ENCODE measurements at places on chromosomes 11 and 22.

- H3K27me3 ChIP-seq = no peaks in the 10 kb centered on the region
- H3K4me1 ChIP-seq = no peaks in the 10 kb centered on the region
- no peak overlapping the region for H3K27ac ChIP-seq
- no peak overlapping the region for H3K4me3 ChIP-seq
Observed at GRCh38 chr11:105538588-105538987, 71.3 kb upstream of the GRIA4 start.

GRCh38 chr11:36160091-36160490 lies 129.1 kb downstream of the COMMD9 start:
- H3K27me3 ChIP-seq = no peaks in the 10 kb centered on the region
- H3K27ac ChIP-seq = no peak overlapping the region
- H3K4me3 ChIP-seq = no peak overlapping the region
- no peak for DNase-seq
- H3K4me1 ChIP-seq = no peaks in the 10 kb centered on the region
- no peaks in the 10 kb centered on the region for H3K36me3 ChIP-seq

- peaks cover 11% of the 10 kb centered on the region for H3K36me3 ChIP-seq
- no peak overlapping the region for H3K27ac ChIP-seq
- no peak for DNase-seq
- H3K4me1 ChIP-seq = no peaks in the 10 kb centered on the region
- H3K4me3 ChIP-seq = no peak overlapping the region
Observed at GRCh38 chr11:72807792-72808191, 6.4 kb upstream of the ATG16L2 start.

- H3K4me3 ChIP-seq = no peak overlapping the region
- H3K27me3 ChIP-seq = no peaks in the 10 kb centered on the region
- H3K27ac ChIP-seq = peak overlapping the region; percentile 90
- peaks cover 23% of the 10 kb centered on the region for H3K4me1 ChIP-seq
Observed at GRCh38 chr11:118238421-118238820, 13.6 kb upstream of the JAML start.

DNA sequence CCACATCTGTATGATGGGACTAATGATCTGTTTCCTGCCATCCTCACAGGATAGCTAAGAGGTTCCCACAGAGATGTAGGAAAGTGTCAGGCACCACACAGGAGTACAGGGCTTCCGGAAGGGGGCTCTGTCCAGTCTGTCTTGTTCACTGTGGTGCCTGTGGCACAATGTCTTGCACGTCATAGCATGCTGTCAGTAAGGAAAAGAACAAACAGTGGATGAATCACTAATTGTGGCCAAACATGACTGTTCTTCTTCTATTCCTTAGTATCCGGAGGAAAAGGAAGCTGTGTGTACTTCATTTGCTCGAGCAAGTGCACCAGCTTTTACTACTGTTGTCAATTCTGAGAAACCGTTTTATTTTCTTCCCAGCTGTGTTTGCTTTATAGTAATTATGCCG lies 73.4 kb upstream of the YWHAH start:
- no peaks in the 10 kb centered on the region for H3K27me3 ChIP-seq
- H3K4me3 ChIP-seq = no peak overlapping the region
- H3K4me1 ChIP-seq = no peaks in the 10 kb centered on the region
- DNase-seq = no peak
- peaks cover 8% of the 10 kb centered on the region for H3K36me3 ChIP-seq
- no peak overlapping the region for H3K27ac ChIP-seq

DNA sequence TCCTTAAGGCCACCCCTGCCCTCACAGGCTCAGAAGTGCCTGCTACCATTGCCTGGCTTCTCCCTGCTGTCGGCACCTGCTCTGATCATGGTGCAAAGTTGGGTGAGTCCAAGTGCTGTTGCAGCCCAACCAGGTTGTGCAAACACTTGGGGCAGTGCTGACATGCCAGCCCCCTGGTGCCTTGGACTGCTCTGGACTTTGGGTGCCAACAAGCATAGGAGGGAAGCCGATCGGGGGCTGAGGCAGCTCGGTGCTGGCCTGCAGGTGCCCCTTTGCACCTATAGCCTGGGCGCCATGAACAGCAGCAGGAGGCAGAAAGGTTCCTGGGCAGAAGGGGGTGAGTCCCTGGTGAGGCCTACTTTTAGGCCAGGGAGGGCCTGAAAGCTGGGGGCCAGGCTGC lies 113.0 kb downstream of the ARHGAP20 start:
- H3K36me3 ChIP-seq = no peaks in the 10 kb centered on the region
- DNase-seq = no peak
- H3K27me3 ChIP-seq = no peaks in the 10 kb centered on the region

DNA sequence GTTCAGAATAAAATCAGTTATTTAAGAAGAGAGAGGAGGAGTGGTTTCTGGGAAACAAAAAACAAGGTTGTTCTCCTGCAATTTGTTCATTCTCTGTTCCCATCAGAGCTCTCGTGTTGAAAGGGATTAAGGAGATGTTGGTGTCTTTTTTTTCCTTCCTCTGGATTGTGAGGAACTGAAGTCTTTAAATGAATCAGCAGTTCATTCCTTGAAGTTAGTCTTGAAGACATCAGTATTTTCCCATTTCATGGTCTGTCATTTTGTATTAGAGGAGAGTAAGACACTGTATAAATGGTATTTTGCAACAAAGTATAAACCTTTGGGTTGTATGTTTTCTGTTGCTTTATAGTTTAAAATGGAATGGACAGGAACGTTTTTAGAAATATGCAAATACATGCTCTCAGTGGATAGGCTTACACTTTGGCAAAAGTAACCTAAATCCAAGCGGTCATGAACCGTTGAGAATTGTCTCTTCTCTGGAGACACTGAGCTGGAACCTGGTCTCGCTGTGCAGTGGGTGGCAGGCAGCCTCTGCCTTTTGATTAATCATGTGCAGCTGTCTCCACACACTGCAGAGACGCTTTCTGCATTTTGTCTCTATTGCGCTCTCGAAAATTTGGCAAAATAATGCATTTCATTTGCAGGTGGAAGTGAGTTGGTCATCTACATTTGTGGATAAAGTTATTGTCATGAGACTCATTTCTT lies 33.0 kb downstream of the SAMM50 start:
- no peak for DNase-seq
- no peak overlapping the region for H3K4me3 ChIP-seq
- no peaks in the 10 kb centered on the region for H3K27me3 ChIP-seq
- no peak overlapping the region for H3K27ac ChIP-seq
- H3K36me3 ChIP-seq = peaks cover 82% of the 10 kb centered on the region
- no peaks in the 10 kb centered on the region for H3K4me1 ChIP-seq

DNA sequence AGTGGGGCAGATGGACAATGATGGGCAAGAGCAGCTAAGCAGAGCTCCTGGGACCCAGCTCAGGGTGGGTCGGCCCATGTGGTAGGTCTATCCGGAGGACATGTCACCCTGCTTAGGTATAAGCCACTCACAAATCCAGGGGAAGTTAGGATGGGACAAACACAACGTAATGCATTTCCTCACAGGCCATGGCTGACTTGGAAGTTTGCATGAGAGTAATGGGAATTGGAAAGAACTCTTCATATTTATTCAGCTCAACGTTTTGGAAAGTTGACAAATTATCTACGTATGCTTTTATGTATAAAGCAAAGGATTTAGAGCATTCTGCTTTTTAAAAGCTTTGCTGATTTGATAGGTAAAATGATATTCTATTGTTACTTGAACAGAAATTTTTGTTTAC lies 74.9 kb downstream of the SMCO4 start:
- no peak overlapping the region for H3K4me3 ChIP-seq
- H3K27me3 ChIP-seq = no peaks in the 10 kb centered on the region
- H3K36me3 ChIP-seq = no peaks in the 10 kb centered on the region
- no peak for DNase-seq
- H3K27ac ChIP-seq = no peak overlapping the region

DNA sequence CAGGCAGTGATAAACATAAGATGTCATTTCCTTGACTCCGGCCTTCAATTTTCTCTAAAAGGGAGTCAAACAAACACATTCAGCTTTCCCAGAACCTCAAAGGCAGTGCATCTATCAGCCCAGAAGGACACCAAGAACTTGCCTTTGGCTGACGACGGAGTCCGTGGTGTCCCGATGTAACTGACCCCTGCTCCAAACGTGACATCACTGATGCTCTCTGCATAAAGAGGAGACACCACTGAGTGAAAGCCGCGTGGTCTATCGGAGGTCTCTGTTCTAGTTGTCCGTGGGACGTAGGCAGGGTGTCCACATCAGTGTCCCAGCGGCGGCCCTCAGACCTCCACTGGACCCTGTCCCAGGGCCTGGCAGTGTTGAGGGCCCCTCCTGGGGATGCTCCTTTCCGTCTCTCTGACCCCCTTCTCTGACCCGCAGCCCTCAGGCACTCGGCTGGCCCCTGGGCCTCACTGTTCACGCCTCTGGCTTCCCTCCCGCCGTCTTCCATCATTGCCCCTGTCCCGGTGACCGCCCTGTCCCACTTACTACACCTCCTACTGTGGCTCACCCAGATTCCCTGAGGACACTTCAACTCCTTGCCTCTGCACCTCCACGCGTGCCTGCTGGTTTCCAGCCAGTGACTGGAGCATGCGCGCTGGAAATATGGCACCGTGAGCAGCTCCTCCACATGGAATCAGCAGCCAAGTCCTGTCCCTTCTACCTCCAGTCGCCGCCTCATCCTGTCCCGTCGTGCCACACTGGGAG lies 70.4 kb downstream of the NCAPD3 start:
- no peak overlapping the region for H3K27ac ChIP-seq
- DNase-seq = no peak
- peaks cover 63% of the 10 kb centered on the region for H3K36me3 ChIP-seq

DNA sequence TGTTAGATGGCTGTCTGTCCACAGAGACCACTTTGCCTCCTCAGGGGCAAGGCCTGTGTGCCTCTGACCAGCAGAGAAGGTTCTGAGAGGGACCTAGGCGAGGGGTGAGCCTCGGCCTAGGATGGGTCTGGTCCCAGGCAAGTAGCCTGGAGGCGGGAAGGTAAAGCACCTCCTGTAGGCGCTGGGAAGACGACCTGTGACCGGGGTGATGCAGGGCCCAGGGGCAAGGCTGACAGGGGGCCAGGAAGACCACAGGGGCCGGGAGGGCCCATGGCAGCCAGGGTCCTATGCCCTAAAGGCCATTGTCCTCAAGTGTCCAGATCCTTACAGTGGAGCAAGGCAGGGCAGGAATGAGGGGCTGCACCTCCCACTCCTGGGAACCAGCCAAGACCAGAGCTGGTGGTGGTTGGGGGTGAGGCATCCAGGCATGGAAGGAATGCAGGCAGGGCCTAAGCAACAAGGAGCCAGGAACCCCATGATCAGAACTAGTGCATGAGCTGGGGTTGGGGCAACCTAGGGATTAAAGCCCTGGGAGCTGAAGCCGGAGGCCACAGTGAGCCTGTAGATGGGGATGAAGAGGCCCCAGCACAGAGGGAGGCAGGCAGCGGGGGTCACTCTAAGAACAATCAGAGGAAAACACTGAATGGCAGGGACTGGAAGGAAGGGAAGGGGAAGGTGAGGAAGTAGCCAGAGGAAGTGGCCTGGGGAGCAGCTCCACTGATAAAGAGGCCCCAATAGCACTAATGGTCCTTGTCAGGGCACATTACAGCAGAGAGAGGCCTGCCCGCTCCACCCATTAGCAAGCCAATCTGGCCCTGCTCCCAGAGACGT lies 32.9 kb upstream of the KLHL35 start:
- H3K36me3 ChIP-seq = no peaks in the 10 kb centered on the region
- no peak overlapping the region for H3K27ac ChIP-seq
- H3K4me1 ChIP-seq = no peaks in the 10 kb centered on the region
- H3K27me3 ChIP-seq = no peaks in the 10 kb centered on the region
- no peak for DNase-seq

DNA sequence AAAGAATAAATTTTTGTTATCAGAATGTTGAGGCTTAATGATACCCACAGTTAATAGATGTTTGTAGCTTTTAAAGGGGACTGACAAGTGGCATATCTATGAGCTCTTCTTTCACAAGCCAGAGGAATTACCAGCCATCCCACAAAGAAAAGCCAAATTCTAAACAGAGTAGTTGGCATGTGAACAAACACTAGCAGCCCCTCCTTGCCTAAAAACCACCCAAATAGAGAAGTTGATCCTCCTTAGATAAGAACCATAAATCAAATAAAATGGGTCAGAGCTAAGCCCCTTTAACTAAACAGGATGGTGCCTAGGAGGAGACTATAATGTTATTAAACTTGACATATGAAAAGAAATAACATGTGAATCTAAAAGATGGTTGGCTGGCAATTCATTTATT lies 11.4 kb downstream of the LPXN start:
- H3K36me3 ChIP-seq = no peaks in the 10 kb centered on the region
- no peaks in the 10 kb centered on the region for H3K27me3 ChIP-seq
- H3K4me1 ChIP-seq = peaks cover 39% of the 10 kb centered on the region
- H3K27ac ChIP-seq = no peak overlapping the region
- DNase-seq = no peak

- no peaks in the 10 kb centered on the region for H3K27me3 ChIP-seq
- no peak overlapping the region for H3K4me3 ChIP-seq
- H3K27ac ChIP-seq = no peak overlapping the region
- peaks cover 3% of the 10 kb centered on the region for H3K4me1 ChIP-seq
Observed at GRCh38 chr11:102577723-102578122, 47.2 kb upstream of the MMP7 start.

- peaks cover 3% of the 10 kb centered on the region for H3K27me3 ChIP-seq
- no peak overlapping the region for H3K27ac ChIP-seq
- DNase-seq = no peak
Observed at GRCh38 chr11:31788085-31788484, 23.0 kb downstream of the PAX6 start.

- DNase-seq = no peak
- no peaks in the 10 kb centered on the region for H3K36me3 ChIP-seq
- no peaks in the 10 kb centered on the region for H3K4me1 ChIP-seq
- H3K4me3 ChIP-seq = no peak overlapping the region
- no peaks in the 10 kb centered on the region for H3K27me3 ChIP-seq
- no peak overlapping the region for H3K27ac ChIP-seq
Observed at GRCh38 chr11:124315052-124315451, 1.3 kb upstream of the OR8D1 start.

All from T-cell (primary cell).